ENCODE measurements at places on chromosomes 2 and 18. TPM values are rescaled to one million over a fixed set of nuclear protein-coding genes. Genes with fewer than 3 reads are reported as not detected.

The SULT1C4 gene
- not detected for total RNA-seq

The RAB31 gene
- total RNA-seq = 0.76 TPM

The PTPN18 gene
- 35.4 TPM for total RNA-seq

The ATP6V1C2 gene
- not detected for total RNA-seq

The GAL3ST2 gene
- 0.95 TPM for total RNA-seq

The GKN2 gene
- not detected for total RNA-seq

The CFAP221 gene
- total RNA-seq = not detected

GRCh38 chr2:71507476-71507875 lies 54.1 kb downstream of the DYSF start:
- DNase-seq = no peak
- no peak overlapping the region for H3K27ac ChIP-seq
- no peak overlapping the region for H3K4me3 ChIP-seq

DNA sequence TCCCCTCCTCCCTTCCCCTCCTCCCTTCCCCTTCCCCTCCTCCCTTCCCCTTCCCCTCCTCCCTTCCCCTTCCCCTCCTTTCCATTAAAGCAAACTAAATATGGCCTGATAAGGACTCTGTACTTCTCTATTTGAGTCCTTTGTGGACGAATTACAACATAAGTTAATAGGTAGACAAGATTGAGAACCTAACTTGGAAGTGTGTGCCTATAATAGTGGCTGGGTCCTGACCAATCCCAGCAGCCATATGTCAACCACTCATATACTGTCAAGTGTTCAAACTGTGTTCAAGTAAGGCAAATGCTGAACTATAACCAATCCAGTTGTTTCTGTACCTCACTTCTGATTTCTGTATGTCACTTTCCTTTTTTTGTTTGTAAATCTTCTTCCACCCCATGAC lies 97.1 kb upstream of the RBMS1 start:
- no peaks in the 10 kb centered on the region for H3K36me3 ChIP-seq
- H3K27me3 ChIP-seq = no peaks in the 10 kb centered on the region
- DNase-seq = no peak

DNA sequence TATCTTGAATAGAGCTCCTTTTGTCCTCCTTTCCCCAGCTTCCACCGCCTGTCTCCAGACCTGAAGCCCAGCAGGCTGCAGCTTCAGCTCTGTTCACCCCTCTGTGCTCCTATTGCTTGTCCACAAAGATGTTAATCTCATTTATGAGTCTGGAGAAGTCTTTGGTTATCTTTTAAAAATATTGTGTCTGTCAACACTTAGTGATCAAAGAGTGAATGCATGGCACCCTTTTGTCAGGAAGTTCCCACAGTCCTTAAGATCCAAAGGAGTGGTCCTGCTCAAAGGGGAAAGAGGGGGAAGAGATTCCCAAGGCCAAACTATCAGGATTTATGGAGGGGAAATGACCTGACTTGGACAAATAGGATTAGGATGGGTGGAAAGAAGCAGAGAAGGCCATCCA lies 118.9 kb downstream of the ACAA2 start:
- peaks cover 2% of the 10 kb centered on the region for H3K27me3 ChIP-seq
- DNase-seq = no peak
- H3K4me1 ChIP-seq = peaks cover 7% of the 10 kb centered on the region

DNA sequence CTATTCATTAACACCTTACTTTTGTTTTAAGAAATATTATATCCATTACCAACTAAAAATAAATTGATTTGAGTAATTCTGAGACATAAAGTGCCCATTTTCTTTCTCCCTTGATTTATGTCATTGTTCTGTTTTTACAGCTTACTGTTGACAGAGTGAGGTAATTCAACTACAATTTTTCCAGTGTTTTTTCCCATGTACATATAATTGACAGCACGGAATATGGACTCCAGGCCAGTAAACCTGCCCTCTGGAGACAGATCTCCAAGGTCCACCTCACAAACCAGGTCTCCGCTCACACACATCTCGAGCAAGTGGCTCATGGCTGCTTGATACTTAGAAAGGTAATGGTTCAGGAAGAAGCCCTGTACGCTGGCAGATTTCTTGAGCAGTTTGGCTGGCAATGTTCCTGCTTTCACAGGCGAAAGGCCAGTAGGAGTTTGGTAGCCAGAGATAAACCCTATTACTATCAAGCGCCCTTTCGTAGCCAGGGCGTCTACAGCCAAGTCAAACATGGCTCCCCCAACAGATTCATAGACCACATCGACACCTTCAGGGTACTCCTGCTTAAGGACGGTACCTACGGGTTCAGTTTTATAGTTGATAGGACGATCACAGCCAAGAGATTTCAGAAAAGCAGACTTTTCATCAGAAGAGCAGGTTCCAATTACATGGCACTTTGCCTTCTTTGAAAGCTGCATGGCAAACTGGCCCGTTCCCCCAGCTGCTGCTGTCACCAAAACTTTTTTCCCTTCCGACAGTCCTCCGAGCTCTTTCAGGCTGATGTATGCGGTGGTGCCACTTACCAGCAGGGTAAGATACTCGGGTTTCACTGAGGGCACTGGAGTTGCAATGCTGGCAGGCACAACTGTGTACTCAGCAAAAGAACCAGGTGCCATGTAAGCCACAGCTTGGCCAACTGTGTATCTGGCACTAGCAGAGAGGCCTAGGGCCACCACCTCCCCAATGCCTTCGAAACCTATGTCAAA lies 7.4 kb downstream of the PTGR3 start:
- peaks cover 11% of the 10 kb centered on the region for H3K27me3 ChIP-seq
- DNase-seq = no peak
- no peak overlapping the region for H3K27ac ChIP-seq
- peaks cover 6% of the 10 kb centered on the region for H3K36me3 ChIP-seq
- peaks cover 32% of the 10 kb centered on the region for H3K4me1 ChIP-seq
- H3K4me3 ChIP-seq = no peak overlapping the region

GRCh38 chr2:60320724-60321123 lies 232.7 kb downstream of the BCL11A start:
- DNase-seq = no peak
- no peaks in the 10 kb centered on the region for H3K27me3 ChIP-seq
- H3K27ac ChIP-seq = no peak overlapping the region
- no peak overlapping the region for H3K4me3 ChIP-seq
- no peaks in the 10 kb centered on the region for H3K4me1 ChIP-seq

DNA sequence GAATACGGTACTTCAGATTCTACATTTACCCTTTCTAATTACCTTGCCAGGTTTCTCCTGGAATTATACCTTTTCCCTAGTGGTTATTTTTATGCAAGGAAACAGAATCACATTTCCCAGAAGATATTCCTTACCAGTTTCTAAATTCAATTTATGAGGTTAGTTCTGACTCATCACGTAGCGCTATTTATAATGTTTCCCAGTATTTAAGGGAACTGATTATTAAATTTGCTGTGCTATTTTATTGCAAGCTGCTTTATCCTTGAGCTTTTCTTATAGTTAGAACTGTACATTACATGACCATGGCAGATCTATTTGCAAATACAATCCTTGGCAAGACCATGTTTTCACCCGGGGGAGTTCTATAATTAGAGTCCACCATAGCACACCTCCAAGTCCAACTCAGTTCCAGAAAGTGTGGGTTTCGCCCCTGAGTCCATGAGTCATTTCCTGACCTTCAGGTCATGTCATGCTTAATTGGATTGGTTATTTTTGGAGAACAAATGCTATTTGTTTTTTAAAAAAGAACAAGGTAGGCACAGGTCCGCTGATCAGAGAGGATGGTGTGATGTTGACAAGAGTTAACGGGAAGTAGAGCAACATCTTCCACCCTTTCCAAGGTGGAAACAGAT lies 126.6 kb downstream of the ZNF532 start:
- peaks cover 22% of the 10 kb centered on the region for H3K27me3 ChIP-seq
- peaks cover 7% of the 10 kb centered on the region for H3K4me1 ChIP-seq
- peak; percentile 5 for DNase-seq
- no peak overlapping the region for H3K4me3 ChIP-seq
- H3K36me3 ChIP-seq = no peaks in the 10 kb centered on the region

DNA sequence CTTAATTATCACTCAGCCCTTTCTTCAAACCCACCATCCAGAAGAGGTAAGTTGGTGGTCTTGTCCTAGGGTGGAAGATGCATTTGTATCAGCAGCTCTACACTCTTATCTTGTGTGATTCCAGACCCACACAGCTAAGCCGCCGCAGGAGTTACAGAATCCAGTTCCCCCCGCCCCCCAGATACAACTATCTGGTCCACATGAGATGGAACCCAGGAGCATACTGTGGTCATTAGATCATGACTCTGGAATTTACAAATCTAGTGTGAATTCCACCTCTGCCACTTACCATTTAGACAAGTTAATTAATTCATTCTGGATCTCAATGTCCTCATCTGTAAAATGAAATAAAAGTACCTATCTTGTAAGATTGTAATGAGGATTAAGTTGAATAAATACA lies 486.4 kb downstream of the BCL11A start:
- H3K36me3 ChIP-seq = no peaks in the 10 kb centered on the region
- DNase-seq = no peak
- H3K4me1 ChIP-seq = no peaks in the 10 kb centered on the region

DNA sequence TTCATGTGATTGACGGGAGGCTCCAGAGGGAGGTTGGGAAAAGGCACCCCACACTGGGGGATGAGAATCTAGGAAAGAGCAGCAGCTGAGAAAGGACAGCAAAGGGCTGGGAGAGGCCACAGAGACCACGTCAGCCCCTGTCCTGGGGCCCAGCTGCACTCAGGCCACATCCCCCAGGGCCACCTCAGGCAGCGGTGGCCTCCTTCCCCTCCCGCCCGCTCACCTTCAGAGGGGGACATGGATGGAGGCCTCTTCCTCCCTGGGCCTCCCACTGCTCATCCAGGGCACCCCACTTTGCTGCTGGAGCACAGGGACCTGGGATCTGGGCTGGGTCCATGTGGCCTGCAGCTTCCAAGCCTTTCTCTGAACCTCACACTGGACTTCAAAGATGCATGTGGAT lies 199.8 kb upstream of the HDAC4 start:
- DNase-seq = no peak
- no peak overlapping the region for H3K4me3 ChIP-seq
- peaks cover under 1% of the 10 kb centered on the region for H3K27me3 ChIP-seq
- no peak overlapping the region for H3K27ac ChIP-seq
- no peaks in the 10 kb centered on the region for H3K36me3 ChIP-seq

- H3K27ac ChIP-seq = no peak overlapping the region
- H3K4me1 ChIP-seq = no peaks in the 10 kb centered on the region
- H3K4me3 ChIP-seq = no peak overlapping the region
- H3K36me3 ChIP-seq = no peaks in the 10 kb centered on the region
Observed at GRCh38 chr18:45724601-45725000, 620 bp downstream of the SLC14A1 start.

- H3K4me3 ChIP-seq = no peak overlapping the region
- no peaks in the 10 kb centered on the region for H3K4me1 ChIP-seq
- no peak overlapping the region for H3K27ac ChIP-seq
- no peaks in the 10 kb centered on the region for H3K27me3 ChIP-seq
Observed at GRCh38 chr2:18837240-18837639, 247.9 kb upstream of the NT5C1B start.

DNA sequence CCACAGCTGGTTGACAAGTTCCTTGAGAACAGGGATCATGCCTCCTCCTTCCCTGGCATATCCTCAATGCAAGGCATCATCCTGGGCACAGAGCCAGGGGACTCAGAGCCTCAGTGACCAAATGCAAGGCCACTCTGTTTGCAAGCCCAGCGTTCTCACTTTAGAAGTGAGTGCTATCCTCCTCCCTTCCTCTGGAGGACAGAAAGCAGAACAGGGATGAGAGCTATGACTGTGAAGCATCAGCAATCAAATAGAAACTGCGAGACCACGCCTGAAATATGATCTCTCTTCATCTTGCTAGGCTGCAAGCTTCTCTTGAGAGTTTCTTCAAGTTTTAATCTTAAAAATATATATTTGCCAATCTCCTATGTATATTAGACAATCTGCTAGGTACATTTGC lies 119.8 kb downstream of the LRATD1 start:
- peaks cover 1% of the 10 kb centered on the region for H3K27me3 ChIP-seq
- H3K4me3 ChIP-seq = no peak overlapping the region
- no peaks in the 10 kb centered on the region for H3K36me3 ChIP-seq
- no peak overlapping the region for H3K27ac ChIP-seq

DNA sequence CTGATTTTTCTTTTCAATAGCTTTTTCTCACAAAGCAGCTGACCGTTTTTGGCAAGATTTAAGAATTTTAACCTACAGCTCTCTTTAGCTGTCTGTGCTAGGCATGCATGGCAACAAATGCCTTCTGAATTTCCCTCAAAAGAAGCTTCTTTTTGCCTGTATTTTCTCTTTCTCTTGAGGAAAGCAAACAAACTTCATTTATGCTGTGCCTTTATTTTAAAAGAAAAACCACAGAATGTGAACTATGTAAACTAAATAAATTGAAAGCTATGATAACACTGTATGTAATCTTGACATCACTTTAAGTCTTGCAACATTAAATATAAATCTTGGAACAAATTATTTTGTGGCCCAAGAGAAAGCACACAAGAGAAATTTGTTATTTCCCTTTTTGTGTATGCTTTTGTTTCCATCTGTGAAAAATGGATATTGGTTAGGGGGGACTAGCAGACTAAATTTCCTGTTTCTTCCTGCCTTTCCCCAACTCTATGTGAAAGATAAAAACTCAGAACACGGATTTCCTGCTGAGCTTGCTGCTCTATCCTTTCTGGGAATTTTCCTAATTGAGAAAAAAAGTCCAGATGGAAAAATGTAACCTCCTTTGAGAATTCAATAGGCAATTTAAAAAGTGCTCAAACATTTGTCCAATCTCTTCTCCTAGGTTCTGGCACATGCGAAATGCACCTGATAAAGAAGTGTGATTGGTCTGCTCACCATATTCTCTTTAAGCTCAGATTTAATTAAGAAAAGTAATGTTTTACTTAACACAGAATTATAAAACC lies 20.9 kb upstream of the TFPI start:
- H3K4me1 ChIP-seq = no peaks in the 10 kb centered on the region
- no peak for DNase-seq
- H3K27me3 ChIP-seq = no peaks in the 10 kb centered on the region

DNA sequence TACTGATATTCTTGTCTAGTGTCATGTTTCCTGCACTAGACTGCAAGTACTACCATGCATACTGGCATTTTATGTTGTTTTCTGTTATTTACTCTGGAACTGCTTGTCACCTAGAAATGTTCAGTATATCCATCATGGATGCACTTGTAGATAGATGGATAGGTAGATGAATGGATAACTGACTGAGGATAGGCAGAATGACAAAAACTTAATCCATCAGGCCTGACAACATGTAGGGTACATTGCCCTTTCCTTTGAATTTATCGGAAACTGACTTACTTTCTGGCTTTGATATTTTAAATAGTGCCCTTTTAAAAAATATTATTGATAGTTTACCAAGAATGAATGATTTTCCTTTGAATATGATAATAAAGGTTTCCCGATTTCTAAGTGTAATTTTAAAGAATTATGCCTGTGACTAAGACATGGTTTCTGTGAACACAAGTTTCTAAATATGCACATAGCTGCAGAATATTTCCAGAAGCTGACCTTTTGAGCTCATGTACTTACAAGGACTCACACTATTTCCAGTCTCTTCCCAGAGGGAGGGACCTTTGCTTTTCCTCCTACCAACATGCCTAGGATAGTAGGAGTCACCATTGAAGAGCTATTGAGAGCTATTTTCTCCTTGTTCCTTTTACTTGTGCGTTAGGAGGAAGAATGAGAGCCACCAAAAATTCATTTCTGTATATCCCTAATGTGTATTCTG lies 81.3 kb downstream of the ANKRD12 start:
- no peak for DNase-seq
- H3K27ac ChIP-seq = no peak overlapping the region
- peaks cover 44% of the 10 kb centered on the region for H3K36me3 ChIP-seq
- no peak overlapping the region for H3K4me3 ChIP-seq
- no peaks in the 10 kb centered on the region for H3K27me3 ChIP-seq
